Endothelial cell (in vitro differentiated cells): ENCODE measurements at places on chromosomes 3 and 15. TPM values are rescaled to one million over a fixed set of nuclear protein-coding genes. Genes with fewer than 3 reads are reported as not detected.

DUOXA2 gene
- not detected for total RNA-seq

TUSC7 gene
- total RNA-seq, result not detected

DNA sequence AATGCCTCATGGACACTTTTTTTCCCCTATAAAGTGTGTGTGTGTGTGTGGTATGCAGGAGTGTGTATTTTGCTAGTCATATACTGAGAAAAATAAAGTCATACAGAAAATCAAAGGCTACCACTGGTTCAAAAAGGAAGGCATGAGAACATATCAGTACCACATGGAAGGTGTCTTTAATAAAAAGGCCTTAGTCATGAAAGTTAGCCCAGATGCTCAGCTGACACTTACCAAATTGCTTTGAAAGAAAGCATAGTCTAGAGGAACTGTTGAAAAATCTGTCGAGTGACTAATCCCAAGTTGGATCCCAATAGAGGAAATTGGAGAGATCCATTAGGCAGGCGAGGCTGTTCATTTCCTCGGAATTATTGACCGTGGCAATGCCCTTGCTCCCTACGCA is 432.9 kb upstream of the CFAP20DC start:
- no peak for DNase-seq

GRCh38 chr3:42031808-42032480 is 59.2 kb upstream of the TRAK1 start:
- no peak for DNase-seq

GRCh38 chr15:32067115-32067514 is 36.8 kb downstream of the CHRNA7 start:
- no peak for DNase-seq

DNA sequence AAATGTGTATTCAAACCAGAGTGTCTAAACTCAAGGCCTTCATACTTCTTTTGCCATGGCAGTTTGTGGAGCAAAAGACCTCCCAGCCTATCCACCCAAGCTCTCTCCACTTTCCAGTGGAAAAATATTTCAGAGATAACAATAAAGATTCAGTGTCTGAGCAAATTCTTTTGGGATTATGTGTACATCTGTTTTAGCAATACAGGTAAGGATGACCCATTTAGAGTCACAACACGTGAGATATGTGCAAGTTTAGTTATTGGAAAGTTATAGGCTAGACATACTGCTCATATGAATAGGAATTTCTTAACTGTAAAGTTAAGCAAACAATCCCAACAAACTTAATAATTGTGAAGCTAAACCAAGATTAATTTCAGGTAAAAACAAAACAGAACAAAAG is 174.5 kb upstream of the LRIG1 start:
- DNase-seq, result no peak

- DNase-seq, result no peak
Observed at GRCh38 chr15:85414495-85414894, 34.1 kb downstream of the AKAP13 start.

- DNase-seq, result no peak
Observed at GRCh38 chr3:169264711-169265110, 398.8 kb downstream of the MECOM start.

GRCh38 chr3:70618151-70618550 is 305.7 kb upstream of the MDFIC2 start:
- DNase-seq, result no peak

GRCh38 chr3:105067361-105067760 is 299.3 kb upstream of the ALCAM start:
- no peak for DNase-seq

- no peak for DNase-seq
Observed at GRCh38 chr3:97863031-97863430, 41.2 kb downstream of the CRYBG3 start.

DNA sequence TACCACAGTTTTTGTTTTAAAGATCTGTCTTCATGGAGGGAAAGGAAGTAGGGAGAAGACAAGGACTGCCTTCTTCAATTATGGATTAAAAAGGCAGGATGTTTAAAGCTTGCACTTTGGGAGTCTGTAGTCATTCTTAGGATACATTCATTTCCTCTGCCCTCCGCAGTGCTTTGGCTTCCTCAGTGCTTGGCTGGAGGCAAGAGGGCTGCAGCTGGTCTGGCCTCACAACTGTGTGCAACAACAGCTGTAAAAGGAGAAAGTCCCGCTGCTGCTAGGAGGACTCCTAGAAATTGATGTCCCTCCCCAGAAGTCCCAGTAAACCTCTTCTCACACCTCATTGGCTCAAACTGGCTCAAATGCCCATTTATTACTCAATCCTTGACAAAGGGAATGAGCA is 54.4 kb upstream of the PPP2R3A start:
- no peak for DNase-seq
